ENCODE measurements at places on chromosomes 4 and X. TPM values are rescaled to one million over a fixed set of nuclear protein-coding genes. Genes with fewer than 3 reads are reported as not detected.

PNMA5 gene
- not detected for total RNA-seq

TLR10 gene
- total RNA-seq, result 0.17 TPM

AMTN gene
- not detected for total RNA-seq

ARHGAP24 gene
- total RNA-seq, result not detected

LGI2 gene
- total RNA-seq, result not detected

IL21 gene
- total RNA-seq, result 49.9 TPM

PPARGC1A gene
- total RNA-seq, result not detected

ART3 gene
- not detected for total RNA-seq

TACR3 gene
- total RNA-seq, result not detected

IL15 gene
- total RNA-seq, result 0.19 TPM

HTN1 gene
- not detected for total RNA-seq

NDP gene
- not detected for total RNA-seq

SATL1 gene
- not detected for total RNA-seq

SLIT2 gene
- not detected for total RNA-seq

FAM3A gene
- total RNA-seq, result 21.4 TPM
